ENCODE measurements at places on chromosomes 1 and 21.

DNA sequence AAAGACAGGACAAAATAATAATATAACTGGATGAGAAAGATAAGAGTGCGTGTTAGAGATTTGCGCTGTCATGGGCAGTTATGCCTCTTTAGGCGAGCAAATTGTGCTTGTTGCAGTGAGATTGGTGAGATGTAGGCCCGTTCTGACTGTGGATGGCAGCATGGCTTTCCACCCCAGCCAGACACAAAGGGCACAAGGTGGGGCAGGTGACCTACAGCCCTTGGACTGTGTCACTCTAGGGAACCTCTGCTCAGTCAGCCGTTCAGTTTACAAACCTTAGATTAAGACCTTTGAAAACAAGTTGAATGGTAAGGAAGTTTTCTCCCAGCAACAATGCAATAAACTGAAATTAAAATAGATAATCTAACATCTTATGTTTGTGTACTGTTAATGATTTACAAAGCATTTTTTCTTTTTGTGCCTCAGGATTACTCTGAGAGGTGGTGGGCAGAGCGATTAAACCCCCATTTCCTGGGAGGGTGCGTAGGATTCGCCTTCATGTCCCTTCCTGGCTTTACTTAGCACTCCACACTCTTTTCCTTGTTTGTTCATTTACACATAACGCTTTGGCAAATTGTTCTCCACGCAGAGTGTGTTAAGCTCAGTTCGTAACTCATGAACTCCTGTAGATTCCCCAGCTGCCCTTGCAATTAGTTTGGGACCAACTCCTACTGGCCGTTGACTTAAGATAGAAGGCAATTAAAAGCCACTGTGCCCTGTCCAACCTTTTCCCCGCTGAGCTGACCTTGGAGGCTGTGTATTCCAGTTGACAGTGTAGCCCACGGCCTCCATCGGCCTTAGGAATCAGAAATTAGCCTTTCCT is 58.1 kb upstream of the IGSF5 start:
- no peak for DNase-seq

GRCh38 chr1:77817368-77818209 is 38.1 kb downstream of the MIGA1 start:
- DNase-seq: no peak

DNA sequence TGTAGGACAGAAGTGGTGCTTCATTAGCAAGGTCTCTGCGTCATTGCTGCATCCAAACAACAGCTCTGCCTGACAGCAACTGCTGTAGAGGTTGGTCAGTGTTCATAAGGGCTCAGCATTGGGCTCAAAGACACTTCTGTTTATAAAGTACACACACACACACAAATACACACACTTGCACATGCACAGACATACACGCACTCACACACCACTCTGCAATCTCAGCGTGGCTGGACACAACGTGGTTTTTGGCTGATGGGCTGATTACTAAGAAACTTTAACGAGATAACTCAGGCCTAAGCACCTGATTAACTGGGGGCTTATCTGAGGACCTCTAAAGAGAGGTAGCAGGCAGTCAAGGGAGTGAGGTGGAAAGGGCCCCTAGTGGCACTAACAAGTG is 20.4 kb downstream of the CAMK1G start:
- DNase-seq: no peak

- DNase-seq: no peak
Observed at GRCh38 chr1:155978973-155979429, 654 bp upstream of the ARHGEF2 start.

DNA sequence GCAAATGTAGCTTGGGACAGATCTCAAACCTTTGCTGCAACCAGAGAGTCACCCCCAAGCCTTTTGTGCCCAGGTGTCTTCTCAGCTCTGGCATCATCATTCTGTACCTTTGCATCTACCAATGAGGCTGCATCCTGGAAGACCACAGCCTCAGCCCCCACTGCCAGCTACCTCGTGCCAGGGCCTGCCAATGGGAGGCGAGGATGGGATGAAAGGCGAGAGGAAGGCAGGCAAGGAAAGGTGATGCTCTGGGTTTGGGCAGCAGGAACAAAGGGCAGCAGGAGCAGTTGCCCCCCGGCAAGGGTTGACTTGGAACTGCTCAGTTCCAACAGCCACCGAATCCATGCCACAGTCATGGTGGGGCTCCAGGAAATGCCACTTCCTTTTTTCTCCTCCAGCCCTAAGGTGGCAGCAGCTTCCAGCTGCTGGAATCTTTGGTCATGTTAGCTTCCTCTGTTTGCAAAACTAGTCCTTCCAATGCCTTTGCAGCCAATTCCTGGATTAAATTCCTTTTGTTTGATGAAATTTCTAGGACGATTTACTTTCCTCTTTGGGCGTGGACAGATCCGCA is 651.6 kb downstream of the NPHP4 start:
- no peak for DNase-seq

DNA sequence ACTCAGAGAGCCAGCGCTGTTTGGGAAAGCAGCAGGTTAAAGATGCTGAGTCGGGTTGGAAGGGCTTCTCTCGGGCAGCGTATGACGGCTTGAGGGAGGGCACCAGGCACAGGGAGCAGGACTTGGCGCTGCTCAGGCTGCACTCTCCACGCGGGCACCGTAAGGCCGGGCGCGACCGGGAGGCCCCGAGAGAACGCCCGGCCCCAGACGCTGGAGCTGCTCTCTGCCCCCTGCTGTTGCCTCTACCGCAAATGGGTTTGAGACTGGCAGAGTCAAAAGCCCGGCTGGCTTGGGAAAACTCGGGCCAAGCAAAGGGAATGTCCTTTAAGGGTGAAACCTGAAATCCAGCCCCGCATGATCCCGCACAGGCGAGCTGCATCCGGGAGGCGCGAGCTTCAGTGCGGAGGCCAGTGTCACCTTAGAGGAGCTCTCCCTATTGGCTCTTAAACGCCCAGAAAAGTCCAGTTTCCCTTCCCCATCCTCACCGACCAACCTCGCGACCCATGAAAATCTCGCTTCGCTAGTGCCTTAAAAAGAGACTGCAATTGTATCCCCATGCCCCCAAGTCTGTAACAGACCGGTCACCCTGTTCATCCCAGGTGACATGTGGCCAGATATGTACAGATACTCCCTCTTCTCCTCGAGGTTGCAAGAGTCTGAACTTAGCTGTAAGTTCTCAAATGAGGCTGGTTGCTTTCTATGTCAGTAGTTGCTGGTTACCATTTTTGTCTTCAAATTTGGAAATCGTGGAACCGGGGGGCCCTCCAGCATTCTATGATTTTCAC is 1.1 kb downstream of the PRRX1 start:
- no peak for DNase-seq

GRCh38 chr21:33493756-33494155 is 2.2 kb upstream of the DNAJC28 start:
- DNase-seq: no peak

DNA sequence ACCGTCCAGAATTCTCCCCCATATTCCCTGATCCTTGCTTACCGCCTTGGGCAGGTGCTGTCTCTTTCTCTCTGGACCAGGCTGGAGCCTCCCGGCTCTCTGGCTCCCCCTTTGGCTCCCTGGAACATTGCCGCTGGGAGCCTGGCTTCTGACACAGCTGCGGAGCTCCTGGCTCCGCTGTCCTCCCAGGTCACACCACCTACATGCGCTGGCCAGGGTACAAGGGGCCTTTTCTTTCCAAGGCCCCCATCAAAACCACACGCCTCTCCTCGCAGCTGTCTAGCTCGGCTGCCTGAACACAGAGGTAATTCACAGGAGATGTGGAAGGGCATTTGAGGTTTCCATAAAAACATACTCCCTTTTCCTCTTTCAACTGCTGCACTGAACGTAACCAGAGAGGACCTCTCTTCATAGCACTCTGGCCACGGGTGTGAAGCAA is 7.5 kb upstream of the ZNF648 start:
- peak; percentile 56 for DNase-seq

GRCh38 chr1:8879464-8879921 is 1.0 kb upstream of the ENO1 start:
- peak; percentile 68 for DNase-seq

GRCh38 chr1:12345350-12346217 is 115.8 kb downstream of the VPS13D start:
- DNase-seq: no peak

DNA sequence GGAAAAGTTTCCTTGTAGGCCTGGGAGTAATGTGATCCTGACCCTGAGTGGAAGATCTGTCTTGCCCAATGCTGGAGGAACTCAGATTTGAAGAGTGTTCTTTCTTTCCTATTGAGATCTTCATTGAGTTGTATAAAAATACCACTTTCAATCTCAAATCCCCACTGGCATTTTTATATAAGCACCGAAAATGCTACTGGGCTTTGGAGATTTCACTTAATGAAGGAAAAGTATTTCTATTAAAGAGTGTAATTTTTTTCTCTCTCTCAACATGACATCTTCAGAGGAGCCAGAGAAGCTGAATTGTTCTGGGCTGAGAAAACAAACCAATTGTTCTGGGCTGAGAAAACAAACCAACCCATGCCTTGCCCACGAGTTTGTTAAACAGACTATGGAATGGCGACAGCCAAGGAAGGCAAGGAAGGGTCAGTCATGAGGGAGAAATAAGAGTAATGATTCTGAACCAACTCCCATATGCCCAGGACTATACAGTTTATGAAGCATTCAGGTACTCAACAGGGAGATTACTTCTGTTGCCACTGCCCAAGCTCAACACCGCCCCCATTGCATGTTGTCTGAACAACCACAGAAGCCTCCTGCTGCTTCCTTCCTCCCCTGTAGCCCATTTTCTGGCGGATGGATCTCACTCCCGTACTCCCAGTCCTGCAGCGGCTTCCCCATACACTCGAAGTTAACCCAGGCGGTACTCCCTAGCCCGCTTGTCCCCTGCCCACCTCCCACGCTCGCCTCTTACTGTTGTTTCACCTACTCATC is 103.2 kb downstream of the BEND5 start:
- DNase-seq: no peak

GRCh38 chr1:25026730-25027450 is 96.8 kb upstream of the RUNX3 start:
- no peak for DNase-seq

- DNase-seq: no peak
Observed at GRCh38 chr1:166538646-166539045, 300.6 kb upstream of the POGK start.

DNA sequence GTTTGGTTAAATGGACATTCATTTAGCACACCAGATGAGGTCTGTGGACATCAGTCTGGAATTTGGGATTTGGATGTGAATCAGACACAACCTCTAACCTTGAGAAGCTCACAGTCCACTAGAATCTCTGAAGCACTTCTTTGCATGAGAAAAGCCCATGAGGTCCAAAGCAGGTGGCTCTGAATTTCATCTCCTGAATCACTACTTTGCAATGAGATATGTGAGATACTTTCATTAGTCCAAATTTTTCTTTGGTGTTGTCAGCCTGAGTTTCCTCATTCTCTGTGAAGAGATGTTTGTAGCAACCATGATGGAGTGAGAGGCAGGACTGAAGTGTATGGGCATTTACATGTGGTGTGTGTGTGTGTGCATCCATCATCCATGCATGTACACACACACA is 16.5 kb upstream of the LCE2D start:
- no peak for DNase-seq

DNA sequence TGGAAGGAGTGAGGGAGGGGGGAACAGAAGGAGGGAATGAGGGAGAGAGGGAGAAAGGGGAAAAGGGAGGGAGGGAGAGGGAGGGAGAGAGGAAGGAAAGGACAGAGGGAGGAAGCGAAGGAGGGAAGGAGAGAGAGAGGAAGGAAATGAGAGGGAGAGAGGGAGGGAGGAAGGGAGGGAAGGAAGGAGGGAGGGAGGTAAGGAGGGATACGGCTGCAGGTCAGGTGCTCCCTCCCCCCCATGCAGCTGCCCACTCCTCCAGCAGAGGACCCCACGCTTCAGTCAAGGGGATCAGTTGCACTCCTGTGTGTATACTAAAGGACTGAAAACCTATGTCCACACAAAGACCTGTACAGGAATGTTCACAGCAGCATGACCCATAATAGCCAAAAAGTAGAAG is 54.8 kb downstream of the CLSTN1 start:
- no peak for DNase-seq

- no peak for DNase-seq
Observed at GRCh38 chr1:26971590-26971989, 11.3 kb upstream of the KDF1 start.

- no peak for DNase-seq
Observed at GRCh38 chr1:68953311-68953710, 456.4 kb upstream of the DEPDC1 start.

DNA sequence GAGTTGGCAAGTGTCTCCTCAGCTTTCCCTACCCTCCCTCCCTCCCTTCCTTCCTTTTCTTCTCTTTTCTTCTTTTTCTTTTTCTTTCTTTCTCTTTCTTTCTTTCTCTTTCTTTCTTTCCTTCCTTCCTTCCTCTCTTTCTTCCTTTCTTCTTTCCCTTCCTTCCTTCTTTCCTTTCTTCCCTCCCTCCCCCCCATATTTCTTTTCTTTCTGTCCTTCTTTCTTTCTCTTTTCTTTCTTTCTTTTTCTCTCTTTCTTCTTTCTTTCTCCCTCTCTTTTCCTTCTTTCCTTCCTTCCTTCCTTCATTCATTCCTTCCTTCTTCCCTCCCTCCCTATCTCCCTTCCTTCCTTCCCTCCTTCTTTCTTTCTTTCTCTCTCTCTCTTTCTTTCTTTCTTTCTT is 18.6 kb upstream of the TTC22 start:
- no peak for DNase-seq

- DNase-seq: no peak
Observed at GRCh38 chr1:86750076-86750475, 45.7 kb downstream of the SH3GLB1 start.

GRCh38 chr1:89125913-89126580 is at the start of gene GBP2:
Gene GBP2 (minus strand): TSS chr1:89126114. CDS start chr1:89121966, 4,148 bp downstream.
- DNase-seq: peak; percentile 76

- no peak for DNase-seq
Observed at GRCh38 chr1:162256287-162256686, 120.4 kb downstream of the SPATA46 start.

DNA sequence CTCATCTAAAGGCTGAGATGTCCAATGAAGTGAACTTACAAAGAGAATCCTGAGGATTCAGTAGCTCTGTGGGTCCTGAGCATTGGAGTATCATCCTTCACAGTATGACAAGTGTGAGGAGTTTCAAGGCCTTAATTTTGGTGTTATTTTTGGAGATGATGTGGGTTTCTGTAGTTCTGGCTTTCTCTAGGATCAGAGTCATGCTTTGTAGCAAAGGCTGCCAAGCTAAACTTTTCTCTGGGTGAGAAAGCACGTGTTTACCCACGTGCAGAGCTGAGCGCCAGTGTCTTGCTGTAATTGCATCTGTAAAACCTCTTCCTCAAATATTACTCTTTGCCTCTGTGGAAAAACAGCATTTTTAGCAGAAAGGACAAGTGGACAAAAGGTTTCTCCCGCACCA is 387.8 kb upstream of the LYPLAL1 start:
- peak; percentile 2 for DNase-seq

GRCh38 chr1:19061798-19062197 is 105.3 kb upstream of the IFFO2 start:
- DNase-seq: no peak

GRCh38 chr1:94684690-94685250 is 135.4 kb upstream of the SLC44A3 start:
- no peak for DNase-seq
